ENCODE measurements at places on chromosomes 12 and 14.

DNA sequence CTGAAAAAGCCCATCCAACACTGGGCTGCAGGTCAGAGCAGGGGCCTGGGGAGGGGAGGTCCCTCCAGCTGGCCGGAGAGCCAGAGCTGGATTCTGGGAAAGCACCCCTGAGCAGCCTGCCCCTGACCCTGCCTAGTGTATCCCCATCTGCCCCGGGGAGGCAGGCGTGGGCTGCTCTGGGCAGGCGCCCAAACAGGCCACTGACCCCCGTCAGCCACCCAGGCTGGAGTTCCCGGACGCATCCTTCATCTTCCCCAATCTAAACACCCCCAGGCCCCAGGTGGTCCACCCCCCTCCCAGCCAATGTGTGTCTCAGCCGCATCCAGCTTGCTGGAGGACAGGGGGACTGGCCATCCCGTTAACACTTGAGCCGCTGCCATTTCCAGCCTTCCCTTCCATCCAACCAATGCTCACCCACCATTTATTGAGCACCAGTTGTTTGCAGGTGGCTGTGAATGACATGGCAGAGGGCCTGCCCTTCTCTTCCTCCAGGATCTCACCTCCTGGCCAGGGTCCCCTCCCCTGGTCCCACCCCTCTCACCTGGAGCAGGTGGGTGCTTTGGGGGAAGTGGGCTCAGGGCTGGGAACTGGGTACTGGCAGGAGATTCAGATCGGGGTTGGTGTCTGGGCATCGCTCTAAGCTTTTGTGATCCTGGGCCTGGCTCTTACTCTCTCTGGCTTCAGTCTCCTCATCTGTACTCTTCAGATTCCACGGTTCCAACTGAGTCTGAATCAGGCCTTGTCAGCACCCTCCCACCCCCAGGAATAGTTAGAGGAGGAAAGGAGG lies 743 bp upstream of the DTX1 start:
- no peak for DNase-seq

DNA sequence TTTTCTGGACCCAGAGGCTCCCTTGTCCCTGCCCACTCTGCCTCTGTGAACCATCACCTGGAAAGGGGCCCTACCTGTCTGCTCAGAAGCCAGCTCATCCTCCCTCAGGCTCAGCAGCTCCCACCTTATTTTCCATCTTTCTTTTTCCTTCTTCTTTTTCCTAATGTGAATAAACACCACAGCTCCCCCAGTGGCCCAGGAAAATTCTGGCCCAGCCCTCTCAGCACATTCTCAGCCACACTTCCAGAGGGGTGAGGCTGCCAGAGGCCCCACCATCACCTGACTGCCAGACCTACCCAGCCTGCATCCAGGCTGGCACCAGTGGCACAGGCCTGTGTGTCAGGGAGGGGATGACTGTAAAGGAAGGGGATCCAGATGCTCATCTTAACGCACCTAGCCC lies 23.0 kb downstream of the ZFHX2 start:
- no peak for DNase-seq

GRCh38 chr14:29716150-29716549 lies 211.5 kb downstream of the PRKD1 start:
- DNase-seq, result no peak

- no peak for DNase-seq
These were observed 54.8 kb downstream of the WNK1 start for GRCh38 chr12:807041-807735.

GRCh38 chr12:20050221-20050620 lies 318.1 kb upstream of the PDE3A start:
- DNase-seq, result no peak

DNA sequence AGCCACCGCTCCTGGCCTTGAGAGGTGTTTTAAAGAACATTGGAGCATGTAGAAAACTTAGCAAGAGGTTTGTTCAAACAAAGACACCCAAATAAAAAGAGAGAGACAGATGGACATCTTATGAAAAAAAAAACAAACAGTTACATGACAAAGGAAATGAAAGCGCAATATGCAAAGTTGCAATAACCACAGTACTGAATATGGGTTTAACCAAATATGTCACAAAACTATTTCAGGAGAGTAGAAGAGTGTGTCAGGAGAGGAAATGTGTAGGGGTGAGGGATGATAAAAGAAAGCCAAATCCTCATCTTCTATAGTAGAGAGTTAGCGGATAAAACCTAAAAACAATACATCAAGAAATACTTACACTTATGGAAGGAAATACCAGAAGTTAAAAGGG lies 98.4 kb downstream of the GTF2A1 start:
- DNase-seq, result no peak

GRCh38 chr14:71006200-71006563 lies 98.9 kb downstream of the PCNX1 start:
- no peak for DNase-seq

GRCh38 chr14:67837011-67837624 lies 17.5 kb downstream of the RAD51B start:
- peak; percentile 90 for DNase-seq

- DNase-seq, result peak; percentile 59
These were observed 1.6 kb downstream of the GSG1 start for GRCh38 chr12:13101821-13102375.

DNA sequence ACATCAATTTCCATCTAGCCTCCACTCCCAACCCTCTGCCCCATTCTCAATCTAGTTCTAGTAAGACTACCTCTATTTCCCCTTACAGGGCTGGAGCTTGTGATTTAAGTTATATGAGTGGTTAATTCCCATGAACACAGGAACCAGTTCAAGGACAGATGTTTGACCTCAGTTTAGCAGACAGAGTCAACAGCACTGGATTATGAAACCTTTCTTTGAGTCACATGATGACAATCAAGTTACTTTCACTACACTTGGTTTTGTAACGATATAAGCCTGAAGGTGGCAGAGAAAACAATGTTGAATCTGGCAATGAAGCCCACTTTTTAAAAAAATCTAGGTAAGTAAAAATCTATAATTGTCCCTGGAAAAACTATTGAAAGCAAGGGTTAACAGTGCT lies 1646.2 kb upstream of the FLRT2 start:
- DNase-seq, result no peak

DNA sequence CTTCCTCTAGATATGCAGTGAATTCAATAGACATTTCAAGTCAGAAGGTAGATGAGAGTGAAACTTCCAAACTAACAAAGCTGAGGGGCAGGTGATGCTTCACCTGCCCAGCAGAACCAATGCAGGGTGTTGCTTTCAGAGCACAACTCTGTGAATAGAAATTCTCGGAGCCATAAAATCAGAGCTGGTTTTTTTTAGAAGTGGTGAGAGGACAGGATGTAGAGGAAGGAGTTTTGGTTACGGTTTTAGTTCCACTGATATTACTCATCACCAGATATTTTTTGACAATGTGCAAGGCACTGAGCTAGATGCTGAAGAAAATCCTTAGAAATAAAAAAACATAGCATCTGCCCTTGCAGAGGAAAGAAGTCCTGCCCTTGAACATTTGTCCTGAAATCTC lies 62.2 kb downstream of the BMP4 start:
- DNase-seq, result peak; percentile 56

- DNase-seq, result no peak
These were observed 250.2 kb downstream of the KSR2 start for GRCh38 chr12:117718559-117718958.

DNA sequence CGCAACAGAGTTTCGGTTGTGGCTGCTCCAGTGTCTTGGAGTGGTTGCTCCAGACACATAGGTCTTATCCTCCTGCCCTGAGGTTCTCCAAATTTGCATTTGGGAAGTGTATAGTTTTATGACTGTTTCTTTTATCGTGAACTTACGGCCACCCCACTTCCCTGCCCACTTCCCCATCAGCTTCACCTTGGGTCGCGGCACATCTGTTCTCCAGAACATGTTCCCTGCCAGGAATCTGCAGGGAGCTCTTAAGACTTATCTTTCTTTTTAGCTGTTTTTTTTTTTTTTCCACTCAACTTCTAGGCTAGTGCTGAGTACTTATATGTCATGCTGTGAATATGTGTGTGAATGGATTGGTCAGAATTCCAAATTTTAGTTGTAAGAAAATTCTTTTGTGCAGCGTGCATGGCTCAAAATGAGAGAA lies 75.4 kb downstream of the ETV6 start:
- peak; percentile 65 for DNase-seq

DNA sequence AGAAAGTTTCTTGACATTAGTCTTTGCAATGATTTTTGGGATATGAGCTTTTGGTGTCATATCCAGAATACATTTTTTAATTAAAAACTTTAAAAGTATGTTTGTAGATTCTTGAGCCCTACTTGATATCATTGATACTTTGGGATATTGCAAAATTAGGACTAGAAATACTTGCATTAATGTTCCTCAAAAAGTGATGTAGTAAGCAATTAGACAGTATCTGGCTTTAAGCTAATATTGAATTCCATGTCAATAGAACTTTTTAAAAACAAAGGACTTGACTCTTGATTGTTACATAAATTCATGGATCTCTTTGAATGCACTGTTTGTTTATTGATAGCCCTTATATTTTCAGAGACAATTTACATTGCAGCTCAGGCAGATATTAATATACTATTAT lies 15.6 kb downstream of the PEX5 start:
- DNase-seq, result no peak

- no peak for DNase-seq
These were observed 3.4 kb downstream of the CHST11 start for GRCh38 chr12:104460041-104460719.
